CD4-positive, alpha-beta T cell (primary cell): ENCODE measurements at places on chromosomes 13 and 19. TPM values are rescaled to one million over a fixed set of nuclear protein-coding genes. Genes with fewer than 3 reads are reported as not detected.

Gene ZNF415
- total RNA-seq, result 1.7 TPM

Gene C1QTNF9
- not detected for total RNA-seq

Gene TUBA3C
- not detected for total RNA-seq

Gene SYMPK
- 65.0 TPM for total RNA-seq

Gene ANKLE1
- total RNA-seq, result 0.85 TPM

Gene ABHD13
- 18.6 TPM for total RNA-seq

Gene ZNF793
- 2.3 TPM for total RNA-seq
